Fibroblast of the aortic adventitia (primary cell): ENCODE measurements at places on chromosomes 16 and 17. TPM values are rescaled to one million over a fixed set of nuclear protein-coding genes. Genes with fewer than 3 reads are reported as not detected.

GRCh38 chr16:55225972-55226542 lies 97.9 kb upstream of the IRX6 start:
- no peak for DNase-seq

- DNase-seq = peak; percentile 59
Measured at GRCh38 chr17:41492771-41493170, 3.1 kb upstream of the KRT36 start.

The CCL17 gene
- not detected in 2 replicates for total RNA-seq

The ZNF319 gene
- total RNA-seq = 2.3 and 4.8 TPM in 2 replicates
